ENCODE measurements at places on chromosomes 12 and 14. TPM values are rescaled to one million over a fixed set of nuclear protein-coding genes. Genes with fewer than 3 reads are reported as not detected.
A peak's percentile ranks its signal among the peaks of the same experiment; 100 is the strongest.

GRCh38 chr12:27428466-27428865, 18.1 kb upstream of the SMCO2 start:
- no peak for DNase-seq

DNA sequence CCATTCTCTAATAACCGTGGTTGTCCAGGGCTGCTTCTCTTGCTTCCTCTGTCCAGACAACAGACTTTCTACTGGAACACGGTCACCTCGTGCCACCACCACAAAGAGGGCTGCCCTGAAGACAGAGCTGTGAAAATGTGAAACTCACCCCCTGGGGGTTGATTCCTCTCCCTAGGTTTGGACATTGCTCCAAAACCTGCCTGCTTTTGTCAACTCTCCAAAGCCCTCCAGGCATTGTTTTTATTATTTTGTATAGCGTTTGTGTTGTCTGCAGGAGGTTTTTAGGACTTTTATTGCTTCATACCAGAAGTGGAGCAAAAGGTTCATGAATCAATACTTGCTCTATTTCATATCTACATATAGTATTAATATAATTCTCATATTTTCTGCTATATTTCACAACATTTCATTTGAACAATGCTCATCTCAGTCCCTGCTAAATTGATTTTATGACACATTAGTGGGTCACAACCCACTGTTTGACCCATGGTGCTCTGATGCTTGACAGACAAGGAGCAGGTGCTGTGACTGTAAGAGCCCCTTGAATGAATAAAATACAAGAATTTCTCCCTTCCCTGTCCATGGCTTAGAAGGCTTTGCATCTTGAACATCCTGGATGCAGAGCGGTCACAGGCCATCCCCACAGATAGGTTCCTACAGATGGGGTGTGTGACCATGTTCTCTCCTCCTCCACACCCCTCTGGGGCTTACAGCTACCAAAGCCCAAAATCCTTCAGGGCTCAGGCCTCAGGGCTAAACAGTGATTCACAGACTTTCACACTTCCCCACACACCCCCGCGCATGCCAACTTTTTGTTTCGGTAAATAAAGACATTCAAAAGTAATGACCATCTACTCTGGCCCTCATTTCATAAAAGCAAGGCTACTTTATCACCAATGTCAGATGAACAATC, 20.6 kb upstream of the EML1 start:
- peak; percentile 41 for DNase-seq

DNA sequence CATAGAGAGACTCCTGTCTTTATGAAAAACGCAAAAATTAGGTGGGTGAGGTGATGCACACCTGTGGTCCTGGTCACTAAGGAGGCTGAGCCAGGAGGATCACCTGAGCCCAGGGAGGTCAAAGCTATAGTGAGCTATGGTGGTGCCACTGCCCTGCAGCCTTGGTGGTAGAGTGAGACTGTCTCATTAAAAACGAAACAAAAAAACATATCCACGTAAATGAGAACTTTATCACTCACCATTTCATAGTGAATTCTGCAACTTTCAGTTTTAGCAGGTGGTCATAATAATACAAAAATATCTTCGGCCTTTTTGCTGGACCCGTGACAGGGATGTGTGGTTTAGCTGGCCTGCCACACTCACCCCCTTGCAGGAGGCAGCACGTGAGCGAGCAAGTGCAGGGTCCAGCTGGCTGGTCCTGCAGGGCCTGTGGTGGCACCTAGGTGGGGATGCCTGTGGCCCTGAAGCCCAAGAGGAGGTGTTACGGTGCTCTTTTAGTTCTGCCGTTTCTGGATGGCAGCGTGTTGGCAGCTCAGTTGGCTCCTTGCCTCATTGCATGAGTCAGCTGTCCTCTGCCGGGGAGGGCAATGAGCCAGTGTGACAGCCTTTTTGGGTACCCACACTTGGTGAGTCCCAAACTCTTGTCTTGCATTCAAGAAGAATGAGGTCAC, 1330.7 kb upstream of the TMEM132C start:
- DNase-seq: no peak

DNA sequence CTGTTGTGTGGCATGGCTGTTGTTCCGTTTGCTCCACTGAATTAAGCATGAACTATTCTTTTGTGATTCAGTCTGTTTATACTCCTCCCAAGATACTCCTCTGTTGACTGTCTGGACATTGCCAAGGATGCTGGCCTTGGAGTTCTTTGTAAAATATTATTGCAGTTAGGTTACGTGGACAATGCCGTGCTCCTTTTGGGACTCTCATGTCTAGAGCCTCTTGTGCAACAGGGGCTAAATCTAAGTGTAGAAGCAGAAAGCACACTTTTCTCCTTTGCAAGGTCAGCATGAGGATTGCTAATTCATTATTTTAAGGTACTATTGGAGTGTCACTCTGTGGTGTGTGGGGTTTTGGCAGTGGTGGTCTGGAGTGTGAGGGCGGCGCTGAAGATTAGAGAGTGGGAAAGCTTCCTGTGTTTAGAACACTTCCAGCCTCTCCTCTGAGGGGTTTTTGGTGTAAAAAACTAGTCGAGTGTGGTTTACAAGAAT, 125.4 kb downstream of the SAMD4A start:
- DNase-seq: no peak

The CIDEB gene
- 1.8 TPM for total RNA-seq
